ENCODE measurements at places on chromosomes 6 and 20. TPM values are rescaled to one million over a fixed set of nuclear protein-coding genes. Genes with fewer than 3 reads are reported as not detected.

The MLIP gene
- total RNA-seq, result 9.7 TPM

The B3GALT4 gene
- total RNA-seq, result 7.8 TPM

The GPLD1 gene
- total RNA-seq, result 21.2 TPM

The SLC17A2 gene
- total RNA-seq, result not detected

The DPPA5 gene
- total RNA-seq, result not detected

The TAPBP gene
- total RNA-seq, result 41.5 TPM

The ADGRB3 gene
- total RNA-seq, result 183 TPM

The TREM1 gene
- not detected for total RNA-seq

The SYTL3 gene
- 2.5 TPM for total RNA-seq

The NKAPL gene
- total RNA-seq, result 4.6 TPM

The FOXF2 gene
- total RNA-seq, result 2.3 TPM

The ADNP gene
- total RNA-seq, result 67.8 TPM

Measured in diencephalon (tissue), 1 donor.